ENCODE measurements at places on chromosomes 1 and 21. TPM values are rescaled to one million over a fixed set of nuclear protein-coding genes. Genes with fewer than 3 reads are reported as not detected.

The PEA15 gene
- total RNA-seq: 215 TPM

The DDR2 gene
- total RNA-seq: 75.1 TPM

The OPRD1 gene
- total RNA-seq: 5.2 TPM

The TSSK3 gene
- total RNA-seq: 0.55 TPM

The PLCH2 gene
- 84.1 TPM for total RNA-seq

Data from camera-type eye (tissue), 1 donor.